Upper lobe of right lung (tissue), 1 donor: ENCODE measurements at places on chromosomes 2 and 18. TPM values are rescaled to one million over a fixed set of nuclear protein-coding genes. Genes with fewer than 3 reads are reported as not detected.

- no peaks in the 10 kb centered on the region for H3K36me3 ChIP-seq
- peak; percentile 39 for DNase-seq
- peaks cover 9% of the 10 kb centered on the region for H3K4me1 ChIP-seq
- no peak overlapping the region for H3K4me3 ChIP-seq
- no peak overlapping the region for H3K27ac ChIP-seq
Measured at GRCh38 chr2:240622060-240622411, 3.2 kb upstream of the GPR35 start.

GRCh38 chr2:2171624-2172023 lies 159.5 kb downstream of the MYT1L start:
- DNase-seq, result no peak
- no peaks in the 10 kb centered on the region for H3K36me3 ChIP-seq
- no peak overlapping the region for H3K4me3 ChIP-seq
- no peaks in the 10 kb centered on the region for H3K4me1 ChIP-seq
- peaks cover 7% of the 10 kb centered on the region for H3K27me3 ChIP-seq

DNA sequence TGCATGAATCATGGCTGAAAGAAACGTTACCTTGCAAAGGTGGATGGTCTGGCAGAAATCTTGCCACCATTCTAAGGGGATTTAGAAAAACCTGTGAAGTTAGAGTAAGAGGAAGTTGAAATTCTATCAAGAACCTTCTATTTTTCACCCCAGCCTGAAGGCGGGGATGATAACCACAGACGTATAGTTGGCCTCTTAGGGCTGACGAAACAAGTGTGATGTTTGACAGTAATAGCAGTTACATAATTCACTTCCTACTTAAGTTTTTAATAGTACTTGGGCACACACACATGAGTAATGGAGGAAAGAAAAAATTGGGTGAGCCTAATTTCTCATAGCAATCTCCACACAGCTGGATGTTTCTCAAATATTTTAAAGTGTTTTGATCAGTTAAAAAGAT lies 336.6 kb upstream of the SALL3 start:
- peaks cover 7% of the 10 kb centered on the region for H3K4me1 ChIP-seq
- H3K27ac ChIP-seq, result no peak overlapping the region
- no peak overlapping the region for H3K4me3 ChIP-seq
- no peaks in the 10 kb centered on the region for H3K36me3 ChIP-seq
- no peak for DNase-seq

GRCh38 chr18:53784253-53784652 lies 440.2 kb downstream of the MBD2 start:
- no peaks in the 10 kb centered on the region for H3K4me1 ChIP-seq
- H3K4me3 ChIP-seq, result no peak overlapping the region
- H3K27me3 ChIP-seq, result no peaks in the 10 kb centered on the region

DNA sequence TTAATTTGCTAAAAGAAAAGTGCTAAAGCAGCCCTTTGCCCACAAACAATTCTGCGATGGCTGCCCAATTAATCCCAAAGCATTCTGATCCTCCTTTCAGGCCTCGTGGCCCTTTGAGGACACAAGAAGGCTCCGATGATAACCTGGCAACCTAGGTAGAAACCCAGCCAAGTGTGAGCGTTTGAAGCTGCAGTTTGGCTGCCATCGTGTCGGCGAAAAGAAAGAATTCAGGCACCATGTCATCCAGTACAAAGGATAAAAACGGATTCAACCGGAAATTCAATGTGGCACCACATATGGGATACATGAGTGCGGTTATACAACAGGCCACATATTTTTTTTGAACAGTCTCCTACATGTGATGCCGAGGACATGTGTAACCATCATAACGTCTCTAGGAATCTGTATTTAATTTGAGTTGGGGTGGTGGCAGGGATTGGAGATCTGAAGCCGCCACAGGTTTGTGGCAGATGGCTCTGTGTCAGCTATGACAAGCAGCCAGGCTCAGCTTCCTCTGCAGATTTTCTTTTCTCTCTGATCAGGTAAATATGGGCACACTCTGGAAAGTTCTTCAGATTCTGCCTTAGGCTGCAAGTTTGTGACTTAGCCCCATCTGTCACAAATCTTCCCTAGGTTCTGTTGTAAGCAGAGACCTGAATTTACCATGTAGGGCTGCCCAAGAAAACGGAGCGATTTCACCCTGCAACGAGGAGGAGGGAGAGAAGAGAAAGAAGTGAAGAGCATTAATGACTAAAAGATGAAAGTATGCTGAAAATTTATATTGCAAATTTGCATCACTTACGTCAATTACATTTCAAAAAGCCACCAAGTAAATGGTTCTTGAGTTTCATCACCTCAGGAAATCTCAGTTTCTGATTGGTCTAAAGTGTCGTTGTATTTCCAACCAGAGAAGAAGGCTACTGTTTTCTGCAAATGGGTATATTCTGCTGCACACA lies 573.2 kb downstream of the ZEB2 start:
- no peaks in the 10 kb centered on the region for H3K36me3 ChIP-seq
- no peaks in the 10 kb centered on the region for H3K4me1 ChIP-seq
- no peak overlapping the region for H3K27ac ChIP-seq
- no peaks in the 10 kb centered on the region for H3K27me3 ChIP-seq

DNA sequence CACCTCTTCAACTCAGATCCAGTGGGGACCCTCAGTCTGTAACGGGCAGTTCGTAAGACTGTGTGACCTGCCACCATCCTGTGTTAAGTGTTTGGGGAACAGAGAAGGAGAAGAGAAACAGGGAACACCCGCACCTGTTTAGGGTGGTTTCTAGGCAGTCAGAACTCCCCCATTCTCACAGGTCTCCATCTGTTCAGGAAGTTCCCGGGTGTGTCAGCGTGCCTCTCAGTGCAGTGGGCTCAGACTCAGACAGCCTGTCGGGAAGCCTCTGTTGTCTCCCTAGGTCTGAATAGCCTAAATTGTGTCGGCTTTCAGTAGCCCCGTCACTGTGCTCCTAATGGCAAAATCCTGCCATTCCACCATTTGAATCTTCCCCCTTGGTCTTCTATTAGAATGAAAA lies 256.6 kb downstream of the LOXHD1 start:
- H3K27ac ChIP-seq, result no peak overlapping the region
- H3K27me3 ChIP-seq, result no peaks in the 10 kb centered on the region
- no peaks in the 10 kb centered on the region for H3K36me3 ChIP-seq
- DNase-seq, result no peak

Gene PDCL3
- total RNA-seq, result 21.6 TPM

Gene IL36A
- total RNA-seq, result not detected
